ENCODE measurements at places on chromosomes 12 and 14.

GRCh38 chr14:58763210-58763609, 125.4 kb downstream of the DACT1 start:
- DNase-seq: no peak

DNA sequence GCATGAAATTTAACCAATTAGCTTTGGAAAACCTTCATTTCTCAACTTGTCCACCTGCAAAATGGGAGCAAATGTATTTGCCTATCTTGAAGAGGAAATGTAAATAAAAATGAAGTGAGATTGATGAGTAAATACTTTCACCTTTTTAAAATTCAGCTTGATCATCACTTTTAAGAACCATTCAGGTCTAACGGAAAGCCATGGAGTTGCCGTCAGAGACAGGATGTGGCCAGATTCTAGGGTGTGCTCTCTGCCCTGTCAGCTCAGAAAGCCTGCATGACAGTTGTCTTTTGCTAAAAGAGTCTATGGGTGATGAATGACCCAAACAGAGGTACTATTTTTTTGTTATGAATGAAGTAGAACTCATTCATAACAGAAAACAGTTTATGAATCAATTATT, 104.3 kb upstream of the SLC35F4 start:
- DNase-seq: no peak

- no peak for DNase-seq
Observed at GRCh38 chr14:75991753-75992152, 6.2 kb downstream of the IFT43 start.

GRCh38 chr14:23657959-23658470, 21.9 kb downstream of the DHRS2 start:
- no peak for DNase-seq

GRCh38 chr12:104719700-104720338, 238.3 kb downstream of the SLC41A2 start:
- peak; percentile 34 for DNase-seq

DNA sequence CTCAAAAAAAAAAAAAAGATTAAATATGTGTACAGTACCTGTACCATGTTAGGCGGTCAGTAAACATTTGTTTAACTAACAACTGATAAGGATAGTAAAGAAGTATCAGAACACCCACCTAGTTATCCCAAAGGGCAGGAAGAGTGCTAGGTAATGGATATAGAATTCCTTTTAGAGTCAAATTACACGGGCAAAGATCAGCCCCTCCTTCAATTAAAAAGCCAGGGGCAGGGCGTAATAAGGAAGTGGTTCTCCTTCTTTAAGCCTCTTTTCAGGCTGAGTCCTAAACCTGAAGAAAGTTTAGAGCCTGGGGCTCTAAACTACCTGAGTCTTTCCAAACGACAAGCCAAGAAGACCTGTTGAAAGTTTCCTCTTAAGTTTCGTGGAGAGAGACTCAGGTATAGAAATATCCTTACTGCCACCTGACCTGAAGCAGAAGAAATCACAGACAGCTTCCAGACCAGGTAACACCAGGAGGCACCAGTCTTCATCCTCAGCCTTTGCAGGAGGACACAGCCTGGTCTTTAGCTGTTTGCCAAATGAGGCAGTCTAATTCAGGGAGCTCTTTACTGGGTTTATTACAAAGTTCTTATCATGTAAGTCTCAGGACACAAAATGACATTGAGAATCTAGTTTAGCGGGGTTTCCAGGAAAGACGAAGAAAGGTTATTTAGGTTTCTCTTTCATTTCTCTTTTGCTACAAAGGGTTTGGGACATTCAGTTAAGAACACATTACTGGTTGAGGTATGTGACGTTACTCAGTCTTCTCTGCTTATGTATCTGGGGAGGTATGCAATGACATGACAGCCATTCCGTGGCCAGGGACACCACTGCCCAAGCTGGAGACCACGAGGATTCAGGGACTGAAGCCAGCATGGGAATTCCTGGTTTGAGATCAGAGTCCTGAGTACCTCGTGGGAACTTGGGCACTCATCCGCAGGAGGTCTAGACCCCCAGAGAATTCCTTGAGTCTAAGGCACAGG, at the start of gene BCL2L14:
BCL2L14 (plus strand) TSS at position 266 of the 983 bp plus-strand sequence. CDS start 8,367 bp downstream, outside the sequence.
- DNase-seq: no peak

- DNase-seq: no peak
Observed at GRCh38 chr14:59905188-59905587, 14.8 kb upstream of the LRRC9 start.

DNA sequence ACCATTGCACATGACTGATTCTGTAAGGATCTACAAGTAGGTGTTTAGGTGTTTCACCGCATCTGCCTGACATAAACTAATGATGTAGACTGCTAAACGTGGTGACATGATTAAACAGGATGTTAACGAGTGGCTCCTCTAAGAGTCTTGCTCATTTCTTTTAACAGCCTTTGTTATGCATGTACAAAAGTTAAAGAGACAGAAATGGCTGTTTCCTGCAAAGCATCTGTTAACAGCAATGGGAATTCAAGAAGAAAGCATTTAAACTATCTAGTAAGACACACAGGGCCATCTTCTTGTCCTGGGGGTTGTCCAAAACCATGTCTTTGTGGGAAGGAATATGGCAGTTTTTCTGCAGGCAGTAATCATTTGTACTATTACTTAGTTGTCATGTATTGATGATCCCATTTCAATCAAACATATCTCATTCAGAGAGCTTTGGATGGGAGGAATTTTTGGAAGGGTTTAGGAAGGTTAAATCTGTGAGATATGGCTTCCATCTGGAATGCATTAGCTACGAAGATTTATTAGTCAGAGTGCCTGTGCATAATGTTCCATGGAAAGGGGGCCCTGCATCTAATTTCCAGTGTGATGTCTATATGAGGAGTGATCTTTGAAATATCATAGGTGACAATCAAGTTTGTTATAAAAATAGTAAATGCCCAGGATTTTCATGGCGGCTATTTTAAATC, 495.1 kb downstream of the EGLN3 start:
- no peak for DNase-seq

GRCh38 chr14:54267172-54267571, 129.6 kb upstream of the CDKN3 start:
- no peak for DNase-seq

DNA sequence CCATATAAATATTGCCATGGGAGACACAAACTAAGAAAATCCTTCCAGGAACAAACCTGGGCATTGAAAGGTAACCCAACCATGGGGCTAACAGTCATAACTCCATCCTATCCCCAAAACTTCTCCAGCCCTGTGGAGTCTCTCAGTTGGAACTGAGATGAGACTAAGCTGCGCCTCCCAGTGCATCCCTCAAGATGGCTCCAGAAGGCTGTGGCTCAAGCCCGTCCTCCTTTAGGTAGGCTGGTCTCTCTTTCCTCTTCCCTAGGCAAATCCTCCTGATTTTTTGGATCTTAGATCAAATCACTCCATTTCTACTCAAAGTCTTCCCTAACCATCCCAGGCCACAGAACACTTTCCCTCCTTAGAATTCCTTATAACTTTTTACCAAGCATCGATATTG, 364.3 kb upstream of the CCDC196 start:
- no peak for DNase-seq

- peak; percentile 49 for DNase-seq
Observed at GRCh38 chr12:54526812-54527630, 22.4 kb upstream of the PDE1B start.

GRCh38 chr12:21340403-21340802, 5.7 kb upstream of the SLCO1A2 start:
- no peak for DNase-seq

- no peak for DNase-seq
Observed at GRCh38 chr12:38544330-38545066, 227.9 kb downstream of the ALG10B start.

GRCh38 chr14:70962935-70963334, 55.7 kb downstream of the PCNX1 start:
- DNase-seq: no peak

DNA sequence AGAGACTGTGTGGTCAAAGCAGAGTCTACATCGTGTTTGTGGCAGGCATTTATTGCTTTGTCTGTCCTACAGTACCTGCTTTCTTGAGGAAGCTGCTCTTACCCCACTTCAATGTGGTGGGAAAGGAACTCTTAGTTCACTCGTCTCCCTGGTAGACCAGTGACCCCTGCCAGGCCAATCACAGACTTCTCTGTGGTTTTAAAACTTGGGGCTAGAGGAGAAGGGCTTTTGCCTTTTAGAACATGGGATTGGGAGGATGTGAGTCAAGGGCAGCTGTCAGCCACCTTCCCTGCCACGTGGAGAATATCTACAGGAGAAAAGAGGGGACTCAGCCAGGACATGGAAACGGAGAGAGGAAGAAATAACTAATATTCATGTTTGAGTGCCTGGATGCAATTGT, 36.8 kb upstream of the TMED10 start:
- no peak for DNase-seq

DNA sequence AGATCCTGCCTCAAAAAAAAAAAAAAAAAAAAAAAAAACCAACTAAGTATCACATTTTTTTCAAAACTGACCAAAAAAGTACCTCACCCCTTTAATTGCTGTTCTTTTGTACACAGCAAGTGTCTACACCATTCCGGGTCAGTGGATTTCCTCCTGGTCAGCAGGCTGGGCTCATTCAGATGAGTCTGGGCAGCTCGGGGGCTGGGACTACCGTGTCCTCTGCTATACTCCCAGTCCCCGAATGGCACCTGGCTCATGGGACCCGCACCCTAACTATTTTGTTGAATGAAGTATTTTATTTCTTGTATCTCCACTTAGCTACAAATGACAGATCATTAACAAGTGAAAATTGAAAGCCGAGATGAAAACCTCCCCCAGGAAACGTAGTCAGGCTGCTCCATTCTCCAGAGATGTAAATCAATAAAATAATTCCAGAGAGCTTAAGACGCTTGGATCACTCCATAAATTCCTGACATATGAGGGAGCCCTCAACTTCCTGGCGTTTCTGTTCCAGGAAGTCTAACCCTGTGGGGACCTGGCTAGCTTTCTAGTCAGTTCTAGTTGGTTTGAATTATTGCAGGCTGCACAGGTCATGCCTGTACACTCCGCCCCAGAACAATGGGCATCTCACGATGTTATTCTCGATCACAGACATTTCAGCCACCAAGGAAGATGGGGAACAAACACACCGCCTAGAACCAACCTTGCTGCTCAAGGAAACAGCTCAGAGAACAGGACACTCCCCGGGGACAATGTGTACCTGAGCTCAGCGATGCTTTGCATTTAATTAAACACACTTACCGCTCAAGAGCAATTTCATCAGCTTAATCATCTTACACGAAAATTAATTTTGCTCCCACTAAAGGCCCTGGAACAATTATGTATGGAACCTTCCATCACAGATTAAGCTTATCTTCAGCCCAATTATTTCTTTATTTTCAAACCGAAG, 76.3 kb downstream of the RIMBP2 start:
- no peak for DNase-seq

DNA sequence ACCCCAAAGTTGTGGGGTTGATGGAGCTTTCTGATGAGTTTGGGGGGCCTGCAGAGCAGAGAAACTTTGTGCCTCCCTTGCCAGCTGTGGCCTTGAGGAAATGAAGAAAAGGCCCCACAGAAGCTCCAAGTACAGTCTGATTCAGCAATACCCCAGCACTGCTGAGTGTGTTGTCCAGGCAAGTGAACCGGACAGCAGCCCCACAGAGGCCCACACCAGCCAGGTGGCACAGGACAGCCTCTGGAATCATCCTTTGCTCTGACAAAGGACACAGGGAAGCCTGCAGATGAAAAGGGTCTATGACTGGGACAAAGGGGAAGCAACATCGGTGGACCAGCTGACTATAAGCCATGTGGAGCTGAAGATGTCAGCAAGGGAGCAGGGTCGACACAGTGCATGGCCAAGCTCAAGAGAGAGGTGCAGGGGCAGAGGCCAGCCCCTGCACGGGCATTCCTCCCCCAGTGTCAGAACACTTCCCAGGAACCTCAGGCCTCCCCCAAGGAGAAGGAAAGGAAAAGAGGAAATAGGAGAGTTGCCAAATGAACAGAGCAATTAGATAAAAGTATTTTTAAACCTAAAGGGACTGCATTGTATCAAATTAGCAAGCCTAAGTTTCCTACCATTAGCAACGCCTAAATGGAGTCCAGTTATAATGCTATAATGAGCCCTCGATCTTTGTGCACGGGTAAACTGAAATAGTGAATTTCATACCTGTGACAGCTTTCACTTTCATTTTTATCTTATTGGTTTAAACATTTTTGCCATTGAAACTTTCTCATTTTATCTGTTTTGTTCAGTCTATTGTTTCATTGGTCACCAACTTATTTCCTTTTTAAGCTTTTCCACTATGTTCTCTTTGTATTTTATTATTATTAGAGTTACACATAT, 46.3 kb upstream of the PTGDR start:
- no peak for DNase-seq

GRCh38 chr12:108816652-108817335, 40.6 kb downstream of the SSH1 start:
- DNase-seq: no peak

DNA sequence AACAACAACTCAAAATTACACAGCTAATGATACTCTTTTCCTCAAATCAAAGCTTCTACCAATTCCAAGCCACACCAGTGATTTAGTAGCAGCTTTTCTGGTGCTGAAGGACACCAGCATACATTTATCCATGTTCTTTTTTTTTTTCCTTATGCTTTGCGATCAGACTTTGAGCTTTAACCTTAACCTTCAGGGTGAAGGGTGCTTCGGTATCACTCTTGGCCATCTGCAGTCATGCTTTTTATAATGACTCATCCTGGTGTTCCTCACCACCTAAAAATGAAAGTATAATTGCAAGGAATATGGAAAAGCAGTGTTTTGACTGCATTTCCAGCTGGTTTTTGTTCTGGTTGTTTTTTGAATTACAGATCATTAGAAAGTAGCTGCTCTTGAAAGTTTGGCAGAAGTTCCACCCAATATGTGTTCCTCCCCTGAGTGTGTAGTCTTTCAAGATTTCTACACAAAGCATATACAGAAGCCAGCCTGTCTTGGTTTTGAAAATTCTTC, 1.3 kb upstream of the SLC41A2 start:
- no peak for DNase-seq

DNA sequence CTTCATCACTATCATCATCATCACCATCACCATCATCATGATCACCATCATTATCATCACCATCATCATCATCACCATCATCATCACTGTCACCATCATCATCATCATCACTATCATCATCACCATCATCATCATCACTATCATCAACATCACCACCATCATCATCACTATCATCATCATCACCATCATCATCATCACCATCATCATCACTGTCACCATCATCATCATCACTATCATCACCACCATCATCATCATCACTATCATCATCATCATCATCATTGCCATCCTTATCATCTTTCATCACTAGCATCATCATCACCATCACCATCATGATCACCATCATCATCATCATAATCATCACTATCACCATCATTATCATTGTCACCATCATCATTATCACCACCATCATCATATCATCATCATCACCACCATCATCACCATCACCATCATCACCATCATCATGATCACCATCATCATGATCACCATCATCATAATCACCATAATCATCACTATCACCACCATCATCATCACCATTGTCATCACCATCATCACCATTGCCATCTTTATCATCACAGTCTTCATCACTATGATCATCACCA, 38.1 kb downstream of the SVOP start:
- DNase-seq: no peak

GRCh38 chr12:14982562-14982961, 9.7 kb downstream of the PDE6H start:
- no peak for DNase-seq

DNA sequence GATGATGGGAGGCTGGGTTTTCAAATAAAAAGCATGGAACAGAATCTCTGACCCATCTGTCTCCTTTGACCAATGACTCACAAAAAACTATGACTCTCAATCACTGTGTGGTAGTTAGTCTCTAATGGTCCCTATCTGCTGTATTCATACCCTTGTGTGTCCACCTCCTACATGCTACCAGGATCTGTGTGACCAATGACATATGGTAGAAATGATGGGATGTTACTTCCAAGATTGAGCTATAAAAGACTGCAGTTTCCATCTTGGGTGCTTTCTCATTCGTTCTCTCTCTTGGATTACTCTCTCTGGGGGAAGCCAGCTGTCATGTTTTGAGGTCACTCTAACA, 144.7 kb upstream of the BTG1 start:
- DNase-seq: peak; percentile 12
